NCI-H187 (cell line): ENCODE measurements at places on chromosomes 5 and 9.

DNA sequence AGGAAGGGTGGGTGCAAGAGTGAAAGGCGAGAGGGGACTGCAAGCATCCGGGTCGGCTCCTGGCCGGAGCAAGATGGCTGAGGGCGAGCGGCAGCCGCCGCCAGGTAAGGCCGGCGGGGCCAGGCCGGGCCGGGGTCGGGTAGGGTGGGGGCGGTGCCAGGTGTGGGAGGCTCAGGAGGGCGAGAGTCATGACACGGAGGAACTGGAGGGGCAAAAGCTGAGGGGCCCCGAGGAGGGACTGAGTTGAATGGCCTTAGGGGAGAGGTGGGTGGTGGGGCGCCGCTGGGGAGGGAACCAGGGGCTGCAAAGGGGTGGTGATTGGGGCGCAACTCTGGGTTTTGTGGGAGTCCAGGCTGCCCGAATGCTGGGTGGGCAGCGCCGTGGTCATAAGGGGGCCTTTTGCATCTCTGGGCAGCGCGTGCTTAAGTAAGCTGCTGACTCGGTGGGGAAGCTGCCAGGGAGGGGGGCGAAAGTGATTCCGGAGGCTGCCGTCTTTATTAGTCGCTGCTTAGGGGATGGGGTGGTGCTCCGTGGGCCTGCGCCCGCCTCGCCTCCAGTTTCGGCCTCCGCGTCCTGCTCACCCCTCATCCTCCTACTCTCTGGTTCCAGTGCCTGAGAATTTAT, 425 bp downstream of the PTPA start:
- DNase-seq = peak; percentile 51

DNA sequence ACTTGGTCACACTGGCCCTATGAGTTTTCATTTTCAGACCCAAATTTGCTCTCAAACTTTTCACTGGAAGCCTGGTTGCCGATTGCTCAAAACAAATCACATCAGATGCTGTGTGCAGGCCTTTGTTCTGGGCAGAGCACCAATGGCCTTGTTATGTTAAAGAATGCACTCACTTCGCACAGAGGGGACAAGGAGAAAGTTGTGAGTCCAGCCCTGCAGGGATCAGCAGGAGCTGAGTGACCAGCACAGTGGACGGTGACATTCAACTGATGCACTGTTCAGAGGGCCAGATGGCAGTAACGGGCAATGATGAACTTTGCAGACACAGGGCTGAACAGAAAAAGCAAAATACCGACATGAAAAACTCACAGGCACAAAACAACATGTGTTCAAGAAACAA, 86.1 kb downstream of the BARX1 start:
- DNase-seq = no peak

DNA sequence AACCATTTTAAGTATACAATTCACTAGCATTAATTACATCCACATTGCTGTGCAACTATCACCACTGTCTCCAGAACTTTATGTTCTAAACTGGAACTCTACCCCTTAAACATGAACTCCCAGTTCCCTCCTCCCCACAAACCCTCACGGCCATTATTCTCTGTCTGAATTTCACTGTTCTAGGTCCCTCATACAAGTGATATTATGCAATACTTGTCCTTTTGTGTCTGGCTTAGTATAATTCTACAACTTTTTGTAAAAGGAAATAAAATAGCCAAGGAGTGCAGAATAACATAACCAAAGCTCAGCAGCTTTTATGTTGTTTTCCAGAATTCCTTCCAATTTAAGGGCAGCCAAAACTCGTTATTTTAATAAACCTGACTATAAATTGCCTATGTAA, 53.2 kb downstream of the NAA35 start:
- DNase-seq = no peak

DNA sequence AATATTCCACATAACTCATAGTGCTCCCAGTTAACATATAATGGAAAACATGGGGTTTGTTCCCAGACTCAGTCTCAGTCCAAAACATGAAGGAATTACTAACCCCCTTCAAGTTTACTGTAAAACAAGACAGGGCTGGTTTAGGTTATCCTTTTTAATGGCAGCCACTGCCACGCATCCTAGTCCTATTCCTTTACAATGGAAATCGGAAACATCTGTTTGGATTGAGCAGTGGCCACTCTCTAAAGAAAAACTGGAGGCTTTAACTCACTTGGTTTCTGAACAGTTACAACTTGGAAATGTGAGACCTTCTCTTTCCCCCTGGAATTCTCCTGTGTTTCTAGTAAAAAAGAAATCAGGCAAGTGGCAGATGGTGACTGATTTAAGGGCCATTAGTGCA, 609.9 kb upstream of the ACO1 start:
- no peak for DNase-seq

- no peak for DNase-seq
These were observed 5.5 kb downstream of the PCDH1 start for GRCh38 chr5:141872496-141873356.

DNA sequence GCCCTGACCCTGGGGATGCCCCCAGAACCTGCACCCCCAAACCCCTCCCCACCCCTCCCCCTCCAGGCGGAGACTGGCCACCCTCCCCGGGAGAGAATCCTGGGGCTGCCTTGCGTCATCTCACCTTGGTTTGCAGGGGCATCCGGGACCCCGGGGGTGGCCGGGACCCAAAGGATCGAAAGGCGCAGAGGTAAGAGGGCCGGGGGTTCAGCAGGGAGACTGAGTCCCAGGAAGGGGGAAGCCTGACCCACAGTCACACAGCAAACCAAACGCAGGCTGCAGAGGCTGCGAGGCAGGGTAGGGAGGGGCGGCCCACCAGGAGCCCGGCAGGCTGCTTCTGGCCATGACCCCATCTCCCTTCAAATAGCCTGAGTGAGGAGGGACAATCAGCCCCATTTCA, 33.8 kb upstream of the ORM1 start:
- DNase-seq = no peak
